Activated naive CD8-positive, alpha-beta T cell treated with anti-CD3 and anti-CD28 coated beads for 36 hours (primary cell): ENCODE measurements at places on chromosomes 12 and 14. TPM values are rescaled to one million over a fixed set of nuclear protein-coding genes. Genes with fewer than 3 reads are reported as not detected.

GRCh38 chr12:57834086-57834876 is 12.2 kb downstream of the CTDSP2 start:
- no peak for DNase-seq

DNA sequence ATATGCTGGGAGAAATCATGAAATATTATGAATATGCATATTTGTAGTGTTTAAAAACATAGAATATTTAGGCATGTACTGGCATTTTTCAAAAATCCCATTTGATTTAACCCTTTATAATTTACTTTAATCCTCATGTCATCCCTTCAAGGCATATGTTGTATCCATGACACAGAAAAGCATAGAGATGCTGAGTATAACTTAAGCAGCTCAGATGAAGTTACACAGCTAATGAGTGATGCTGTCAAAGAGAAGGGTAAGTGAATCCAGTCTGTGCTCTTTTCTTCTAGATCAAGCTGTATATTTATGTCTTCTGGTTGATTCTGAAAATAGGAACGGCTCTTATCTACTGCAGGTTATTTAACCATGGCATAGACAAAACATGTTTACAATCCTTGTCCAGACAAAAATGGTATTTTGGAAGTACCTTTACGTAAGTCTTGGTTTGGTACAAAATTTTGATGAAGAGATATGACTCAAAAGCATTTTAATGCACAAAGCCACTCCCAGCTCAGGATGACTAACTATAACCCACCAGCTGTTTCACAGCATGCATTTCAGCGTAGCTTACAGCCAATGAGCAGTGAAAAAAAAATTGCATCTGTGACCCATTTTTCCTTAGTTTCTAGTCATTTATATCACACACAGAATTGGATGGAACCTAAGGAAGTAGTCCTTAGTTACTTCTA is 201.7 kb downstream of the STXBP6 start:
- DNase-seq = no peak

DNA sequence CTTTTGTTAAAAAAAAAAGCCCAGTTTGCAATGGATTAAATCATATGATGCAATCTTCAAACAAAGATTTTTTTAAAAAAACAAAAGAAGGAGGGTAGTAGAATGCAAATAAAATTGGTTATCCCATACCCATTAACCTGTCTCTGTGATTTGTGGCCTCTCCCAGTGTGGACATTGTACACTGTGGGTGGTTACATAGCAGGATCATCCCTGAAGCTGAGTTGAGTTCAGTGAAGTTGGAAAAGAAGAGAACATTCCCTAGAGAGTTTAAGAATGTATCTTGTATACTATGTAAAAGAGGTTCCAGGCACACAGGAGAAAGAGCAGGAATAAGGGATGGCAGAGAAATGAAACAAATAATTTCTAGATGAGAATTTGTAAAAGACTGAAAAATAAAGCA is 142.4 kb upstream of the SLC16A7 start:
- DNase-seq = no peak

The FOXN4 gene
- not detected for total RNA-seq

The ANKS1B gene
- not detected for total RNA-seq

- no peak for DNase-seq
These were observed 2.4 kb upstream of the RARG start for GRCh38 chr12:53234271-53234914.

The TPPP2 gene
- not detected for total RNA-seq

DNA sequence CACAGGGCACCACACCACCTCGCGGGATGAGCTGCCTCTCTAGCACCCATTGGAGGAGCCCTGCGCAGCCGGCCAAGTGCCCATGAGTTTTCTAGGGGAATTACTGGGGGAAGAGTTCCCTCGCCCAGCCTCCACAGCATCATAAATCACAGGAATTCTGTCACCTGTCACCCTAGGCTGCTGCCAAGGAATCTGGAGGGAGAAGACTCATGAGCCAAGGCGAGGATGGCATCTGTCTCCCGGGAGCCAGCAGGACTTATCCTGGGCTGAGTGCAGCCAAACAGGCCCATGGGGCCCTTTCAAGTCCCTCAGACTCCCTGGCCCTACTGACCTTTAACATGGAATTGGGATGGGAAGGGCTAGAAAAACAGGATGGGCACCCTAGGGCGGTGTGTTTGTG is 7.8 kb upstream of the OTUB2 start:
- no peak for DNase-seq

- DNase-seq = no peak
These were observed 148.6 kb downstream of the FBXL14 start for GRCh38 chr12:1445807-1446206.

GRCh38 chr12:14995583-14996425 is 23.0 kb downstream of the PDE6H start:
- DNase-seq = no peak

DNA sequence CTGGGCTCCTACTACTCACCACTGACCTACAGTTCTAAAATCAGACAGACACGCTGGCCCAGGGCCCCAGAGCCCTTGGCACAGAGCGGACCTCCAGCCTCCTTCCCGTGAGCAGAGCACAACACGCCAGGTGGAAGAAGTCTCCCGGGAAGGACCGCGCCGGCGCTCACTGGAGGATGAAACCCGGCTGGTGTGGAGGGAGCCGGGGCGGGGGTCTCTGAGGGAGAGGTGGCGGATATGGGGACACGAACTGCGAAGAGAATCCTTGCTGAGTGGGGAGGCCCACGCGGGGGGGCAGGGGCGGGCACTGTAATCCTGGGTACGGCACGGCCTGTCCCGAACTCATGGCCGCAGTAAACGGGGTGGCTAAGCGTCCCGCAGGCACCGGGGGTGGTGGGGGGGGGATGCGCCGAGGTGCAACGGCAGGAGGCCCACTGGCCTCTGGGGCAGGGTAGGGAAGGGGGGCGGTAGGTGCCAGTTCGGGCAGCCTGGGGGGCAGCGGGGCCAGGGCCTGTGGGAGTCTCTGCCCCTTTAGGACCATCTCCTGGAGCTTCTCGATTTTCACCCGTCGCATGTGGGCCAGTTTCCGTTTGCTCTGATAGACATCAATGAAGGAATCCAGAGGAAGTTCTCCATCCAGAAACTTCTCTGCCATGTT is 28.8 kb downstream of the VPS37B start:
- no peak for DNase-seq

The BRMS1L gene
- total RNA-seq = 8.3 TPM

DNA sequence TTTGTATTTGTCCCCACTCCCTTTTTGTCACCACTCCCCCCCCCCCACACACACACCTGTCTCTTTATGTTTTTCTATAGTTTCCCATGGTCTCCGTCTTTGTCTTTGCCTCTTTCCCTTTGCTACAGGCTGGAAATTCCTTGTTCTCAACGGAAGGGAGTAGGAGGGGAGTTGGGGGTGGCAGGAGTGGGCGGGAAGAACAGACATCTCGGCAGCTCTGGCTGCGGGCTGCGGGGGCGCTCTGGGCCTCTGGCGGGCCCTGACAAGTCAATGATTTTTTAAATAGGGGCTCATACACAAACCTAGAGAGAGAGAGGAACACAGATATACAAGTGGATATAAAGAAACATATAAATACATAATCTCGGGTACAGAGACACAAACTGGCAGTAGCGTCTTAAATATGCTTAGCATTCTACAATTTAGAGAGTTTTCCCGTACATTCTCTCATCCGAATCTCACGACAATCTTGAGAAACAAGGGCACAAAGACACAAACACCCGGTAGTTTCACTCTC is 2.4 kb upstream of the NAB2 start:
- peak; percentile 67 for DNase-seq

DNA sequence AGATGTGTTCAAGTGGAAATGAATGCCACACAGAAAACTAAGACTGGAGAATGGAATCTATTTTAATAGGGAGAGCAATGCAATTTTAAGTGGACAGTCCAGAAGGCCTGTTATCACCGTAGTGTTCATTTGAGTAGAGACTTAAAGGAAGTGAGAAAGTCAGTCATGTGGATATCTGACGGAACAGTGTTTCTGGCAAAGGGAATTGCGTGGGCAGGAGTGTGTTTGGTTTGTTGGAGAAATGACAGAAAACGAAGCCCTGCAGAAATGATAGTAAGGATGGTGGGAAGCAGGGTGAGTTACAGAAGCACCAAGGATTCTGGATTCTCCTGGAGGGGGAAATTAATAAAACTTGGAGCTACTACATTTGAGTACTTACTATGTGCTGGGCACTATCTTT is 776.6 kb downstream of the MED13L start:
- DNase-seq = no peak

The NANOG gene
- not detected for total RNA-seq

- no peak for DNase-seq
These were observed 1.4 kb upstream of the PHC1 start for GRCh38 chr12:8912914-8913313.

The DBX2 gene
- not detected for total RNA-seq

The ALG10 gene
- 20.6 TPM for total RNA-seq

DNA sequence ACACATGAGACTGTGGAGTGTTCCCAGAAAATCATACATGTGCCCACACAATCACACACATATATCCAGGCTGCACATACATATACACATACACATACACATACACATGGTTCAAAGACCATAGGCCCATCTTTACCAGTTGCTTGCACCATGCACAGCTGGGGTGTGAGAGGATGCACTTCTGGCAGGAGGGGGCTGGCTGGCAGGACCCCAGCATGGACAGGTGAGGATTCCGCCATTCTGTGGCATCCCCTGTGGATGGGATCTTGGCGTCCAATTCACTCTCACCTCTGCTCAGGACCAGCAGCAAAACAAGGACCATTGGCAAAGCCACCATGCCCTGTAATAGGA is 7.0 kb downstream of the ITGB7 start:
- no peak for DNase-seq

The CRIP2 gene
- 0.16 TPM for total RNA-seq

GRCh38 chr14:66813636-66814035 is 305.7 kb downstream of the GPHN start:
- no peak for DNase-seq

DNA sequence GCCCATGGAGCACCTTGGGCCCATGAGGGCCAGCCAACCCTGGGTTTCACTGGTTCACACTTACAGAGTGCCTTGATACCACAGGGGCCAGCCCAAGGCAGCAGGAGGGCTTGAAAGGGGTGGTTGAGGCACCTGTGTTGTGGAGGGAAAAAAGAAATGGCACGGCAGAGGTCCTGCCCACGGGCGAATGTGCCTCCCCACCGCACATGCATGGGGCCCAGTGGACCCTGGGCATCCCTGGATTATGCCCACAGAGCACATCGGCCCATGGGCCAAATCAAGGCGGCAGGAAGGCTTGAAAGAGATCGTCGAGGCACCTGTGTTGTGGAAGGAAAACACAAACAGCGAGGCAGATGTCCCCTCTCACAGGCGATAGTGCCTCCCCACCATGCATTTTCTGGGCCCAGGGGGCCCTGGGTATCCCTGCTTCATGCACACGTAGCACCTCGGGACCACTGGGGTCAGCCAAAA is 378.1 kb downstream of the ALG10 start:
- DNase-seq = no peak

DNA sequence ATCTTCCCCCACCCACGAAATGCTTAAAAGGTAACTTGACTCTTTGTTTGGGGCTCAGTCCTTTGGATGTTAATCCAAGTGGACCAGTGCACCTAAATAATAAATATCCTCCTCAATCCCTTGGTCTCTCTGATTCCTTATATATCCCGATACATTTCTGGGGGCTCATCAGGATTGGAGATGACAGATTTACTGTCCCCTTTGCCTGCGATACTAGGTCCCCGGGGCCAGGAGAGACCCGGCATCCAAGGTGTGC is 26.3 kb downstream of the KLRK1 start:
- no peak for DNase-seq

The ASCL1 gene
- not detected for total RNA-seq

GRCh38 chr14:82412545-82412944 is 878.9 kb upstream of the SEL1L start:
- DNase-seq = no peak

GRCh38 chr14:61591862-61592261 is 103.5 kb upstream of the HIF1A start:
- no peak for DNase-seq
